ENCODE measurements at places on chromosomes 3 and 15.

DNA sequence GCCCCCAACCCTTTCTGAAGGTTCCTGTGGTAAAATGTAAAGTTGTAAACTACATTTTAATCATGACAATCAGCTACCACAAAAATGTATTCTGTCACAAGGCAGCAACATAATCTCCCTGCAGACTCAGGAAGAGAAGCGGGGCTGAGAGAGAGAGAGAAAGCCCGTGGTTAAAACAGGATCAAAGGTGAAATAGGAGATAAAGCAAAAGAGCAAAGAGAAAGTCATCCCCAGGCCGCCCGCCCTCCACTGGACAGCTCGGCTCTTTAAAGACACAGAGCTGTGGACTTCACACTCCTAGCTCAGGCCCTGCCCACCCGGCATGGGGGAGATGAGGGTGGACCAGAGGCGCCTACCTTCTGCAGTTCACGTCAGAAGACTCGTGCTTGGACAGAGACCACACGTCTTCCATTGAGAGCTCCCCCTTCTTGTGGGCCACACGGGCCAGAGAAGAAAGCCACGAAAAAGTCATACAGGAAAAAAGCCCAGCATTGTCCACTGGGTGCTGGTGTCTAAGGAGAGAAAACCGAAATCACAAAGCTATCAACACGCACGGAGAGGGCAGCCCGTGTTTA lies 29.4 kb downstream of the ABCC5 start:
- no peak for DNase-seq

DNA sequence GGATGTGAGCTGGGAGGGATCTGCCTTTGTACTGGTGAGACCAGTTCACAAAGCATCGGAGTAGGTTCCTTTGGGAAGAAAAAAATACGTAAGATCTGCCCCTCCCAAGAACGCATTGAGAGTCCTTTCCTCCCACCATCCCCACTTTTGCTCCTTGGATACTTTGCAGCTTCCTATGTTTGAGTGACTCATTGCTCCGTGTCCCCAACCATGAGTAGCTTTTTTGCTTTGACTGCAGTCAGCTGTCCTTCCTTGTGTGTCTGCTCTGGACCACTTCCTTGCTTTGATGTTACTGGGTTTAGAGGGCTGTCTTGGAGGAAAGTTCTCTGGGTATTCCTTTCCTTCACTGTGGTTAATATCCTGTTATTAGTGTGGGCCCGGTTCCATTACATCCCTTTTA lies 43.2 kb upstream of the PTPN23 start:
- DNase-seq, result no peak

GRCh38 chr15:91238644-91239425 lies 138.8 kb downstream of the SV2B start:
- no peak for DNase-seq

GRCh38 chr3:28110869-28111268 lies 130.6 kb upstream of the CMC1 start:
- DNase-seq, result no peak

DNA sequence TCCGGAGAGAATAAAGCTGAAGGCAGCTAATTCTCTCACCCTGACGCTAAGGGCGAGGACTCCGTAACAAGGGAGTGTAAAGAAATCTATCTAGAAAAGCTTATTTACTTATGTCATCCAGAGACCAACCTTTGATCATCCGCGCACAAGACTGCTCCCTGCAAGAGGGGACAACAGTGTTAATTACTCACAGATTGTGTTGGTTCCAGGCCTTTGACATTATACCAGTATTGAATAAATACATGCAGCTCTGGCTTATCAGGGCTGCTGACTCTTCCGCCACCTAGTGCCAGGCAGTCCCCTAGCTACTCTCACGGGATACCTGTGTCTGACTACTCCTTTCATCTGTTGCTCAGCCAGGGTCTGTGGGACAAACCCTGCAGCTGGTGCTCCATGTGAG lies 211.7 kb downstream of the DTWD1 start:
- DNase-seq, result no peak
